ENCODE measurements at places on chromosomes 5 and 9.
A peak's percentile ranks its signal among the peaks of the same experiment; 100 is the strongest.

GRCh38 chr5:160064995-160065614 is 54.1 kb downstream of the PWWP2A start:
- no peak for DNase-seq

DNA sequence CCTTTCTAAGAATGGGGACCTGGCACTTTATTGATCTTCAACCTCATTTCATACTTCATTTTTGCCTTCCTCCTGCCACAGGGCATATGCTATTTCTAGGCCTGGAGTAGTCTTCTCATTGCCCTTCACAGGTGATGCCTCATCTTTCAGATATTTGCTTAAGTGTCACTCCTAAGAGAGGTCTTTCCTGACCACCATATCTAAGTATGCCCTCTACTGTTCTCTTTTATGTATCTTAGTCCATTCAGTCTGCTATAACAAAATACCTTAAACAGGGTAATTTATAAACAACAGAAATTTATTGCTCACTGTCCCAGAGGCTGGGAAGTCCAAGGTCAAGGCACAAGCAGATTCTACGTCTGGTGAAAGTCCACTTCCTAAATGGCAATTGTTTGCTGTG is 99.1 kb downstream of the ADAMTS6 start:
- DNase-seq: no peak

DNA sequence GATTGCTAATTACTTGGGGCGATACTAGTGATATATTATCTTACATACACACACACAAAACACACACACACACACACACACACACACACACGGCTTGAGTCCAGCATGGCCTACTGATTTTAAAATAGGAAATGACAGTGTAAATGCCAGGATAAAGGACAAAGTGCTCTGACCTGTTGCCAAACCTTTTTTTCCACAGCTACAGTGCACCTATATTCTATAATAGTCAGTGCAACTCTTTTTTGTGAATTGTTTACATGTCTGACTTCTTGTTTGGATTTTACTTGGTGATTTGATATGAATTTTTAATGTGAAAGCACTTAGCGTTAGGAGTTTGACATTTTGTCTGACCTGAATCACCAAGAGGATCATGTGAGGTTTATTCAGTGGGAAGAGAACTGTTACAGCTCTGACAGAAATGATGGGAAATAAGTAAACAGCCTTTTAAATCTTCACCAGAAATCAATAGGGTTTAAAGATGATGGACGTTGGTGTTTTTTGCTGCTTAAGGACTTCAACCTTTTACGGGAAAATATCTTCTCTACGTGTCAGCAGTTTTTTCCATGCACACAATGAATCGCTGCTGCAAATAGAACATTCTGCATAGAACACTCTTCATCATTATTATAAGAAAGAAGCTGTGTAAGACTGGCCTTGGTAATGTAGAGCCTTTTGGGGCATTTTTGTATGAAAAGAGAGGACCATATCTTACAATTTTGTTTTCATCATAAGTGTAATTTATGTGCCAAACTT is 218.5 kb downstream of the RANBP17 start:
- no peak for DNase-seq

DNA sequence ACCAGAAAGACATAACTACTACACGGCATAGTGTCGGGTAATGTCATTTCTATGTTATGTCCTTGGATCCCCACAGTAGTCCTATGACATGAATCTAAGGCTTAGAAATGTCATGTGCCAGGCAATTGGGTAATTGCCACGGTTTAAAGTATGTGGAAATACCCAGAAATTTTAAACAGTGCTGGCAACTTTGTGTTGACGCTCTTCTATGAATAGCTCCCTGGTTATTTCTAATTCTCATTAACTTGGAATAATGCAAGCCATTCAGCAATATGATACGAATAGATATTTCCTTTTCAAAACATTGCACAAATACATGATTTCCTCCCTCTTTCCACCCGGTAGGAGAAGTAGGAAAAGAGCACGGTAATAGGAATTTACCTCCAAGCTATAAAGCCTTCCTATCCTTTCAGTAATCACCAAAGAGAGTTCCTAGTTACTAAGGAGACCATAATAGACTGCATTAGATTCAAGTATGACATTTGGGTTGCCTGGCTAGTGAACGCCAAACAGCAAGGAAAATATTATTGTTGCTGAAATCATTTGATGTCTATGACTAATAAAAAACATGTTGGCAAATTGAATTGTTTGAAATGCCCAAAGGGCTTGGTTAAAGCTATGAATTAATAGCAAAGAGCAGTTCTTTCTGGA is 168.4 kb downstream of the CCDC192 start:
- DNase-seq: no peak

DNA sequence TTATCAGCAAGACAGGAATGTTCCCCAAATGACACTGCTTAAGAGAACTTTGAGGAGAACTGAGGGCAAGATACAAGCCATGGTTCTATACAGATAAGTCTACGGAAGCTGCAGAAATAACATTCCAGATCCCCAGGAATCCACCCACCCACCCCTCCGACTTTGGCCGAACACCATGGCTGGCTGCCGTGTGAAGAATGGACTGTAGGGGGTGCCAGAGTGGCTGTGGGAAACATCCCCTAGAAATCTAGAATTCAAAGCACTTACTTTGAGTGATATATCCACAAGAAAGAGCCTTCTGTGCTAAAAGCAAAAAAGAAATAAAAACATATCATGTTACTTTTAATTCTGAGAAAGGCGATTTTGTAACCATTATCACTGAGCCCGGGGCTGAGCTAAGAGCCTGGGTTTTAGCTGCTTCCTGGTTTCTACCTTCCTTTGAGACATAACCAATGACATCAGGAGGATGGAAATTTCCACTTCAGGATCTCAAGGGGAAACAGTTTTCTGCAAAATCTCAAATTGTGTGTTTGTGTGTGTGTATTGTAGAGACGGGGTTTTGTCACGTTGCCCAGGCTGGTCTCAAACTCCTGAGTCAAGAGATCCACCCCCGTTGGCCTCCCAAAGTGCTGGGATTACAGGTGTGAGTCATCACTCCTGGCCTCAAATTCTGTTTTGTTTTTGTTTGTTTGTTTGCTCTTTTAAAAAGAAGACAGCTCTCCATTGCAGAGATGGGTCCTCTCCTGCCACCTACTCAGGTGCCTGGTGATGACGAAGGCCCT is 36.4 kb downstream of the GGTA1 start:
- DNase-seq: peak; percentile 61

DNA sequence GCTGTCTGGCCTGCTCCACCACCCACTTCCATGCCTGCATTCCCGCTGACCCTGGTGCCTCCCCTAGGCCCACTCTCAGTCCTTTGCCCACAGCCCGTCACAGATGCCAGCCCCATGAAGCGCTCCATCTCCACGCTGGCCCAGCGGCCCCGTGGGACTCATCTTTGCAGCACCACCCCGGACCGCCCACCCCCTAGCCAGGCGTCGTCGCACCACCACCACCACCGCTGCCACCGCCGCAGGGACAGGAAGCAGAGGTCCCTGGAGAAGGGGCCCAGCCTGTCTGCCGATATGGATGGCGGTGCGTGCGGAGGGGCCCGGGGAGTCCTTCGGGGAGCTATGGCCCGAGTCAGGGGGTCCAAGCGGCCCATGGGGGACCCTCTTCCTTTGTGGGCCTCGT is 242.5 kb downstream of the CACNA1B start:
- DNase-seq: no peak
